Fibroblast of villous mesenchyme (primary cell): ENCODE measurements at places on chromosomes 4 and X. TPM values are rescaled to one million over a fixed set of nuclear protein-coding genes. Genes with fewer than 3 reads are reported as not detected.

The SH3RF1 gene
- total RNA-seq = 29.3 and 41.9 TPM in 2 replicates

The TMEM31 gene
- total RNA-seq = 0.32 TPM in 1 of 2 replicates, not detected in the other

DNA sequence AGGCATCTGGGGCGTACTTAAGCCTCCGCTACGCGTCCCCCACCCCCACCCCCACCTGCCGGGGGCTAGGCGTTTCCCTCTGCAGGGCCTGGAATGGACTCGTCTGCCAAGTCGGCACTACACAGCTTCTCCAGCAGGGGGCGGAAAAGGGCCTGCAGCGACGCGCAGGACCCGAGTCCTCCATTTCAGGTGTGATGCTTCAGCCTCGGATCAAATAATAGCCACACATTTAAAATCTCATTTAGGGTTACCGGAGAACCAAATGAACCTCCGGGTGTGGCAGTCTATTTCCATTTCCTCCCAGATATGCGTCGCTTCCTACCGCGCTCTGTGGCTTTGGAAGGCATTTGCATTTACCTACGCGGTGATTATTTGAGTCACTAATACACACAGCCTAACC, 2.9 kb downstream of the PAK3 start:
- DNase-seq = peak; percentile 12

- DNase-seq = no peak
Observed at GRCh38 chr4:37754410-37755185, 68.4 kb upstream of the RELL1 start.

GRCh38 chr4:42824278-42824977, 68.1 kb upstream of the GRXCR1 start:
- no peak for DNase-seq

DNA sequence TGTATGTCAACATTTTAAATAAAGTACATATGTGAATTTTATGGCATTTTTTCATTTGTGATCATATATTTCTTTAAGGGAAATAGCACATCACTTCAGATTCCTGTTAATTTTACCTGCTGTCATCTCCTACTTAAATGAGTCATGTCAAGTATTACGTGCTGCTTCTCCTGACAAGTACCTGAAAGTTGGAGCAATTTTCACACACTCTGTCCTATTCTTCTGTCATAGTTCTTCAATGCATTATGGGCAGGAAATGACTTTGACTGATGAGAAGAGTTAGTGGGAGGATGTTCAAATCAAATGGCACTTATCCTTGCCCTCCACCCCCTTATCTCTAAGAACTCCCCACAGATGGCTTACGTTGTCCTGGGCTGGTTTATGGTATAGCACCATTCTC, 64.2 kb upstream of the SYTL5 start:
- no peak for DNase-seq

DNA sequence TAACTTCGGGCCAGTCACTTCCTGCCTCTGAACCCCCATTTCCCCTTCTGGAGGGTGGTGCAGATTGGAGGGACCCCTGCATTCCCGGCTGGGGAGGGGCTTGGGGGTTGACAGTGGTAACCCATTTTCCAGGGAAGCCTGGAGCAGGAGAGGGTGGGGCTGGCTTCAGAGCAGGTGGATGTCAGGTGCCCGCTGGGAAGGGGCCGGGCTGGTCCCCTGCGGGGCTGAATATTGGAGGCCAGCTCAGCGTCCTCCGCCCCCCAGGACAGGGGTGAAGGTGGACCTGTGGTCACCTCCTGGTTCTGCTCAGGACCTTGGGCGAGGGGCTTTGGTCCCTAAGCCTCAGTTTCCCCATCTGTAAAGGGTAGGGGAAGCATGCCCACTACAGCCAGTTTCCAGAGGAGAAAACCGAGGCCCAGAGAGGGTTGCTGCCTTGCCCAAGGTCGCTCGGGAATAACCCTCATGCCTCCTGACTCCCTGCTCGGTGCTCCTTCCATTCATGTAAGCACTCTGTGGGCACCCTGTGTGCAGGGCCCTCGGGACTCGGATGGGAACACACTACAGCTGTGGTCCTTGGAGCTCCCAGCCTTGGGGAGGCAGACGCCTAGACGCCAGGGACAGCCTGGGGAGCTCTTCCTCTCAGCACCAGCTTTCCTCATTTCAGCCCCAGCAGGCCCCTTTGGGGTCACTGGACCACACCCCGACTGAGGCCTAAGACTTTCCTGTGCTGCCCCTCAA, 683 bp downstream of the MAN2B2 start:
- no peak for DNase-seq
